ENCODE measurements at places on chromosomes 11 and 22.

DNA sequence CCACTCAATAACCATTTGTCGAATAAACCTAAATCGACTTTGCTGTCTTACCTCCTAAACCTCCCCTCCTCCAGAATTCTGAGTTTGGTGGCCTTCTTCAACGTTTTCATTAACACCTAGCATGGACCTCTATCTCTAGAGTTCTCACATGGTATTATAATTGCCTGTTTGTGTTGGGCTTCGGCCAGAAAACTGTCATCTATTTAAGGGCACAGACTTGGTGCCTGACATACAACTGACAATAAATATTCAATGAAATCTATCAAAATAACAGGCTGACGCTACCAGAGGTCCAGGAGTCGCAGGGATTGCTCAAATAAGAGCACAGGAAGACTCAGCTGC is 687 bp downstream of the ALKBH8 start:
- no peak for DNase-seq

DNA sequence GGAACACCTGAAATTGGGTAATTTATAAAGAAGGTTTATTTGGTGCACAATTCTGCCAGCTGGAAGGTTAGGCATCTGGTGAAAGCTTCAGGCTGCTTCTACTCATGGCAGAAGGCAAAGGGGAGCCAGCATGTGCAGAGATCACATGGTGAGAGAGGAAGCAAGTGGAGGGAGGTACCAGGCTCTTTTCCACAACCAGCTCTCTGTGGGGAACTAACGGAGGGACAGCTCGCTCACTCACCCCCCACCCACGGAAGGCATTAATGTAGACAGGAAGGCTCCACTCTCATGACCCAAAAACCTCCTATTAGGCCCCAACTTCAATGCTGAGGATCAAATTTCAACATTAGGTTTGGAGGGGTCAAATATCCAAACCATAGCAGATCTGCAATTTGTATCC is 75.6 kb upstream of the ARHGAP32 start:
- no peak for DNase-seq

DNA sequence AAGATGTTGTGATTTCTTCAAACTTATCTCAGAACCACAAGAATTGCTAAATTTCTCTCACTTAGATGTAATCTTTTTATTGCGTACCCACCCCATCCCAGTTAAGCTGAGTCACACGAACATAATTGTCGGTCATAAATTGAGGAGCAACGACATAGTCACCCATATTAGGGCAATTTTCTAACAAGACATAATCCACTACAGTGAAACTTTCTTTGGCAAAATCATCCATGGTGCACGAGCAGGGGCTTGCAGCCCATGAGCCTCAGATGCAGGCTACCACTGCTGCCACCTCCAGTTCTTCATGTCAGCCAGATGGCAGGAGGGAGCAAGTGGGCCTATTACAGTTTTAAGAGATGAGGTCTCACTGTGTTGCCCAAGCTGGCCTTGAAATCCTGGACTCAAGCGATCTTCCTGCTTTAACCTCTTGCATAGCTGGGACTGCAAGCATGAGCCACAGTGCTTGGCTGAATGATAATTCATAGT is 70.3 kb upstream of the GRK2 start:
- no peak for DNase-seq

GRCh38 chr11:29844701-29845379 is 172.0 kb downstream of the KCNA4 start:
- DNase-seq, result no peak

GRCh38 chr11:73431396-73431795 is 55.2 kb downstream of the RELT start:
- no peak for DNase-seq

DNA sequence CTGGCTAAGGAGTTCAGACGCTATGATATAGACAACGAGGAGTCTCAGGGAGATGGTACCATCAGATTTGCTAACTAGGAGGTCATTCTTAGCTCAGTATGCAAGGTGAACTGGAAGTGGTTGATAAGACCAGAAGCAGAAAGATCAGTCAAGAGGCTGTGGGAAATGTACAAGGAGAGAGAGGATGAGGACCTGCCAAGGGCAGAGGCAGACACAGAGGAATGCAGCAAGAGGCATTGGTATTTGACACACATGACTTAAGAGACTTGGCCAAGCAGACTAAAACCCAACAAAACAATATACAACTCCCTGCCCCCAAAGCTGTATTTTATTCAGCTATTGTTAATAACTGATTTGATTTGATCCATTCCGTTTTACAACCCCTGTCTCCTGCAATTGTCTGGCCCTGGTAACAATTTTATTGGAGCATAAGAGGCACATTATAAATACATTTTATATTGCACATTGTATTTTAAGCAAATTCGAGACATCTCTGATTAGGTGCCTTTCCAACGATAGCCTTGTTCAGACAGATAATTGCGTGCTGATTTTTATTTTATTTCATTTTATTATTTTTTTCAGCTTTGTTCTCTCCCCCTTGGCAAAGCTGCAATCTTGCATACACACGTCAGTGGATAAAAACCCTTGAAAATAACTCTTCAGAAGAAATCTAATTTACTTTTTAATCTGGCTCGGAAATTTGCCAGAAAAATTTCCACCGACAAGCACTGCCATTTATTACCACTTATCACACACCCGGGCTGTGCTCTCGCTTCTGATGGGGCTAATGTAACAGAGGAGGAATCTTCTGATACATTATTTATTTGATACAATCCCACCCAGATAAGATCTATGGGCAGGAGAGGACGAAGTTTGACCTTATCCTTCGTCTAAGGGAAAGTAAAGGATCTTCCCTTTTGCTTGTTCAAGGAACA is 237.8 kb downstream of the NXPE2 start:
- no peak for DNase-seq

DNA sequence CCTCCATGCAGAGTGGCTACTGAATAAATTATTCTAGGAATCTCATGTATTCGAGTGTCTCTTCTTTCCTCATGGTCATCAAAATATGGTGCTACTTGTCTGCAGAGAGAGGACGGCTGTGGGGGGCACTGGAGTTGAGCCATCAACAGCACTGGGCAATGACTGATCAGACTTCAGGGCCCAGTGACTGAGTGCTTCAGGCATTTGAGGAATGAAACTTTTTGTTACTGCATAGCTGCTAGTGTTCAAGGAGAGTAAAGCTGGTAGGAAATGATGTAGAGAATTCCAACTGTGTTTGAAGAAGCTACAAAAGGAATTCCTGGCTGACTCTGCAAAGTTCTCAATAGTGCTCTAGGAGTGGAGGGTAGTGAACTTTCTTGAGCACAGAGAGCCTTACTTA is 277.7 kb downstream of the CADM1 start:
- DNase-seq, result no peak

DNA sequence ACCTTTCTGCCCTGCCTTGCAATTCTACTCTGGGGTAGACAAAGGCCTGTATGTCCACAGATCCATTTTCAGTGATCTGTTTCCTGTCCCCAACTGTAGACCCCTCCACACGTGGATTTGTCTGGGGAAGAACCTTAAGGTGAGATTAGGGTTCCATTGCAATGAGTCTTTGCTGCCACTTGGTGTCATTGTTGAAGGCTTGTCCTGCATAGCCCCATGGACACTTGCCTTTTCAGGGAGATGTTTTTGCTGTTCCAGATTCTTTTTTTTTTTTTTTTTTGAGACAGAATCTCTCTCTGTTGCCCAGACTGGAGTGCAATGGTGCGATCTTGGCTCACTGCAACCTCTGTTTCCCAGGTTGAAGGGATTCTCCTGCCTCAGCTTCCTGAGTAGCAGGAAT is 21.8 kb downstream of the SERPING1 start:
- DNase-seq, result no peak
